ENCODE measurements at places on chromosomes 2 and 18.

- DNase-seq: no peak
Measured at GRCh38 chr2:8238521-8239230, 443.2 kb upstream of the ID2 start.

DNA sequence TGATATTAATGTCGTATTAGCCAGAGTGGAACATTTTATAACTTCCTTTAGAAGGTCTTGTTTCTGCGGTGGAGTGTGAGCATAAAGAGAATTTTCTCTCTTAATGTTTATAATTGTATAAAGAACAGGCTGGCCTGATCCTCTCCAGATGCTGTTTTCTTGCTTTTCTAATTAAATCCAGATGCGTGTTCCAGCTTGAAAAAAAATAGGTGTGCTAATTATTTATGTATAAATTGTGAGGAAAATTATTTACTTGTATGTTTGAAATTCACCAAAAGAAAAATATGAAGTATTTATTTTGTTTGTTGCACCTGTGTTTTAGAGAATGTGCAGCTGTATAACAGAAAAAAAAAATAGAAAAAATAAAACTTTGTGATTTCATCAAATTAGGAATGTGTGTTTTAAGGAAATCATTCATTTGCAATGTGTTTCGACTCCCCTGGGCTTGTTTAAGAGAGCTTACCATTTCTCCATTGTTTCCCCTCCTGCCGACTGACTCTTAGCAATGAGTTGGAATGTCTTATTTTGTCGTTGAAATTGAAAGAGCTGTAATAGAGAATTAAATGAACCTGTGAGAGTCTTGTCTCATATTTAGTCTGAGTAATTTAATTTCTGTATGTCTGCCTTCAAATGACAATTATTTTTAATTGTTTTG is 220.1 kb upstream of the NXPH2 start:
- no peak for DNase-seq

DNA sequence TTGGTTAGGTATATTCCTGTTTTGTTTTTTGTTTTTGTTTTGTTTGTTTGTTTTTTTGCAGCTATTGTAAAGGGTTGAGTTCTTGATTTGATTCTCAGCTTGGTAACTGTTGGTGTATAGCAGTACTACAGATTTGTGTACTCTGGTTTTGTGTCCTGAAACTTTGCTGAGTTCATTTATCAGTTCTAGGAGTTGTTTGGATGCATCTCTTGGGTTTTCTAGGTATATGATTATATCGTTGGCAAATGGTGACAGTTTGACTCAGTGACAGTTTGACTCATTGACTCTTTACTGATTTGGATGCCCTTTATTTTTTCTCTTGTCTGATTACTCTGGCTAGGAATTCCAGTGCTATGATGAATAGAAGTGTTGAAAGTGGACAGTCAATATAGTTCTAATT is 53.7 kb downstream of the APLF start:
- DNase-seq: no peak

DNA sequence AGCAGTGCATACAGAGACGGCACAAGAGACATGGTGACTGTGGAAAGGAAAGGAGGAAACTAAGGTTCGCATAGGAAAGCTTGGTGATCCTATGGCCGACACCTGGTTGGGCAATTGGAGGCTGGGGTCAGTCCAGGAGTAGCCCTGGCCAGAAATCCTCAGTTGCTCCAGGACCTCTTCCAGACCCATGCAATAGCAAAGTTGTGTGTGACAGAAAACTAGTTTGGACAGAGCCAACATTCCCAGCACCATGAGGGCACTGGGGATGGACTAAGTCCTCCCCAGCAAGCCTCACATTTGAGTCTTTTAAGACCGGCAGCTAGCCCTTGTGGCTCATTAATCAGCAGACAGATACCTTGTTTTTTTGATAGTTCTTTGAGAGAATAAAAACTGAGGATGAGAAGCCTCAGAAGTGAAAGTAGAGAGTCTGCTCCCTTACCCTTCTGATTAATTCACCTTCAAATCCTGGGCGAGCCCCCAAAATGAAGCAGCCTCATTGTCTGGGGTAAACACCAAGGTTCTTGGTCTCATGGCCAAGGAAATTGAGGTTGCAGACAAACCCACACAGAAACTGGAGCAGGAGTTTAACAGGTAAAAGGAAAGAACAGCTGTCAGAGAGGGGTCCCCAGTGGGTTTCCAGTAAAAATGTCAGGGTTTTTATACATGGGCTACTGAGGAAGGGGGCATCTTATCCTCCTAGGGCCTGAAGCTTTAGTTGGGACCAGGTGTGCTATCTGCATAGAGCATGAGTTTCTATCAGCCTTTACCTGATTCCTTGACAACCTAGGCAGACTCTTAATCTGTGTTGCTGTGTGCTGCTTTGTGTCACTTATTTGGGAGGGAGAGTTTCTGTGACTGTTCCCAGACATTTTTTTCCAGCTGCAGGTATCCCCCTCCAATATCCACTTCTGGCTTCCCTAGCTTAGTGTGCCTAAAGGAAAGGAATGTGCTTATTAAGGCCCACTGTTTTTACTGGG is 39.1 kb downstream of the STK17B start:
- DNase-seq: no peak

DNA sequence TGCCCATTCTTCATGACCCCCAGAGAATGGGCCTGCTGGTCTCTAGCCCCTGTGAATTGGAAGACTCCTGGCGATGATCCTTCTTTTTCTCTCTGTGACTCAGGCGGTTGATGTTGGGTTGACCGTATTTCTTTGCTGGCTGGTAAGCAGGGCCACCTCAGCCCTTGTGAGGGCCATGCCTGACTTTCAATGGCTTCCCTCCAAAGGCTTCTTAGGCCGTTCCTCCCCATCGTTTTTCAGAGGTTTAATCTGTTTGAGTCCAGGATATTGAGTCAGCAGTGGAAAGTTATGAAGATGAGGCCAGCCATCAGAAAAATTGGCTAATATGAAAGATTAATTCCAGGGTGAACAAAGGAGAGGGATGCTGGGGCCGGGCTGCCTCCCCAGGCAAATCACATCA is 13.6 kb downstream of the HPCAL1 start:
- no peak for DNase-seq

DNA sequence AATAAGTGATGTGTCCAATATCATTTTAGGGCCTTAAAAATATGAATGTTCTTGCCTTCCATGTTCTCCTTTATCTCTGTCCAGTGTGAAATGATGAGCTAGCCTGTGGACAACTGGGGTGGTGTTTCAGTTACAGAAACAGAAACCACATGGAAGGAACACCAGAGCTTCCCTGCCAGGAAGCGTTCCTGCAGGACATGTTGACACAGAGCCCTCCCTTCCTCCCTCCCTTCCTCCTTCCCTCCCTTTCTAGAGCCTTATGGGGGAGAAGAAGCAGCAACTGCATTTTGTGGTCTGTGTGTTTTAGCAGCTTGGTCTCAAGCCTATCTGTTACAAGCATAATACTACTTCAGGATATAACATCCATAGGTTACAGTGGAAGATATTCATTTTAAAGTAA is 539.7 kb upstream of the NETO1 start:
- no peak for DNase-seq

DNA sequence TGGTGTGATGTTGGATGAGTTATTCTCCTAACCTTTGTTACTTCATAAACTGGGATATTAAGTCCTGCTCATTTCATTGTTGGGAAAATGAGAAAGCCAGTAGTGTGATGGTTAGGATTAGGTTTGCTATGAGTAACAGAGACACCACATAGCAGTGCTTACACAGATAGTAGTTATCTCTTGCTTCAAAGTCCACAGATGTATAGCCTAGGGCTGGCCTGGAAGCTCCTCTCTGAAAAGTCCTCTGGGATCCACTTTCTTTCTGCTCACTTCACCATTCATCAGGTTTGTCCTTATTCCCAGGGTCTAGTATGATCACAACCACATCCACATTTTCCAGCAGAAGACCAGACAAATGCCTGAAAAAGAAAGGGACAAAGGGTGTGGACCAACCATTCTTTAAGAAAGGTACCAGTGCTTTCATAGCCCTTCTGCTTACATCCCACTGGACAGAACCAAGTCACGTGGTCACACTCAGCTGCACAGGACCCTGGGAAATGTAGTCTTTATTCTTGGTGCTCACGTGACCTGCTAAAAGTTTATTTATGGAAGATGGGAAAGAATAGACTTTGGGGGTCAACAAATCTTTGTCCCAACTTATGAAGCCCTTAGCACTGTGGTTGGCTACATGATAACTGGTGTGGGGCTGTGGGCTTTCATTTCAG is 108.9 kb downstream of the INSIG2 start:
- no peak for DNase-seq

- no peak for DNase-seq
Measured at GRCh38 chr18:48950536-48951447, at the start of gene SMAD7. Gene SMAD7, minus strand, starts transcription at chr18:48950965. Its CDS starts 541 bp downstream, at chr18:48950424.

- DNase-seq: no peak
Measured at GRCh38 chr2:64779117-64779690, 125.5 kb upstream of the SERTAD2 start.

DNA sequence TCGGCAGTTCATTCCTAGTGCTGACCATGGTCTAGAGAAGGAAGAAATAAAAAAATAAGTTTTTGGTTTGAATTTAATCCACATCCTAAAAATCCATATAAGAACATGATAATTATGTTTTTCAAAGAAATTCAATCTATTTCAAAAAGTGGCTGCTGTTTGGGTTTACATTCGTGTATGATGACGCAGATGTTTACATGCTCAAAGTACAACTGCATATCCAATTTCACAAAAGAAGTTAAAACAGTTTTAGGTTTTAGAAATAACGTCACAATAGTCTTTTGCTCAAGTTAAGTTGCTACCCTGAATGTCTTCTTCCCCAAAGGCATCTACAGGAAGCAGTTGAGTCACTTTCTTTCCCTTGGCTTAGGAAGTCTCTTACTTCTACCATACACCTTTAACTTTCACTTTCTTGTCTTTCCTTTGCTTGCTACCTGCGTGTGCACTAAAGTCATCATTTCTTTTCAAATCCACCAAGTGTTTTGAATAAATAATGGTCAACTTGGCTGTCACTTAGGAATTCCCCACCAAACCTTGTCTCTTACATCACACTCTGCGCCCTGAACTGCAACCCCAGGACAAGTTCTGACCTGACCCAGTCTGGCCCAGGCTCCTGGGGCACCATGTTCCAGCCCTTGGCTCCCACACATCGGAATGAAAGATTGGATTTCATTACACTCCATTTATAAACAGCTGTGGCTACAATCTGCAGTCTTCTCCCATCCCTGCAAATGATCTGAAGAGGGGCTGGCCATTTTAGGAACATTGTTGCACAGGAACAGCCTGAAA is 28.4 kb downstream of the FAM237A start:
- DNase-seq: no peak

DNA sequence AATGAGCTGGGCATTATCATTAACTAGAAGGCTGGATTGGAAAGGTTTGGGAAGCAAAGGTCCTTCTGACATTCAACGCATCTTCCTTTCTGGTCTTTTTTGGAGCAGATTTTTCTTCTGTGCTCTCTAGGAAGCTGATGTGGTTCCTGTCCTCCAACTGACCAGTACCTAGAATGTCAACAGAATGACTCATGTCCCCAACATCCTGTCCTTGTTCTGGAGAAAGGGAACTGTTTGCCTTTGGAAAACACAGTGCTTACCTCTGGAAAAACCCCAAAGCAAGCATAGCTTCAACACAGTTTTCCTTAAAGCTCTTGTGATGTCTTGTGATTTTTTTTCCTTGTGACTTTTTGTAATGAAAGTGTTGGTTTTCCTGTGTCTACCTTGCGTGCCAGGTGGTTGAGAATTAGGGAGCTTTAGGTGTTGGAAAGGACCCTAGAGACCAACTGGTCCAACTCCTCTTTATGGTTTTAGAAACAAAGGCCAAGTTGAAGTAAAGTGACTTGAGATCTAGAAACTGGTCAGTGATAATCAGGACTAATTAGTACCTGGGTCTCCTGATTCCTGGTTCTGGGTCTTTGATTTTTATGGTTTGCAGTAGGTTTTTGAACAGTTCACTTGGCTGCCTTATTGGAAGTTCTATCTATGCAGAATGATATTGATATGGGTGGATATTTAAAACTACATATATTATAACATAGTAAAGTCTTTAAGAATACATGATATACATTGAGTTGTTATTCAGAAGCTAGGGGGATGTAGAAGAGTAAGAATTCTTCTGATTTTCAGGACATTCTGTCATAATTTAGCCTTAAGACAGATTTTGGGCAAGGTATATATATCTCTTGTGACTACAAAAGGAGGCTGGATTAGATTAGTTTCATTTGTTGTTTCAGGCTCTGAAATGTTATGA is 70.5 kb downstream of the FMNL2 start:
- no peak for DNase-seq

DNA sequence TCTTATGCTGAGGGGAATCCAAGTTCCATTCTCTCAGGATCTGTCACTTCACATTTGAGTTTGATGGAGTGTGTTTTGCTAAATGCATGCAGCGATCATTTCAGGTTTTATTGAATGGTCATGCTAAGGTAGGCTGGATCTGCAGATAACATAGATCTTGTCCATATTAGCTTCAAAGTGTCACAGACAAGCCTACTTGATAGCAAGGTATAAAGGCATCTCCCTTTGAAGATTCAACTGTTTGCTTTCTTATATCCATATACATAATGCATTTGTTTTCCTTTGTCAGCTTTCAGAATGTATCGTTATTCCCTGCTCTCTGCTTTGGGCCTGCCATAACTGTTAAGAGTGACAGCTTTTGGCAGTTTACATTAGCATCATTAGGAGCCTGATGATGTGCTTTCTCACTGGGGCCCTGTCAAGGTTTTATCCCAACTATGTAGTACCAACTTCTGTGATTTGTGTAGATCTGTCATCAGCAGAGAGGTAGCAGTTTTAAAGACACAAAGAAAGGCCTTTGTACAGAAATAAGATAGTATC is 604.3 kb upstream of the CDH7 start:
- DNase-seq: no peak

- DNase-seq: no peak
Measured at GRCh38 chr18:14976736-14977430, 228.9 kb downstream of the ANKRD30B start.

GRCh38 chr2:43160778-43161177 is 65.6 kb downstream of the ZFP36L2 start:
- no peak for DNase-seq

- no peak for DNase-seq
Measured at GRCh38 chr2:131148426-131148825, 43.3 kb downstream of the PLEKHB2 start.

DNA sequence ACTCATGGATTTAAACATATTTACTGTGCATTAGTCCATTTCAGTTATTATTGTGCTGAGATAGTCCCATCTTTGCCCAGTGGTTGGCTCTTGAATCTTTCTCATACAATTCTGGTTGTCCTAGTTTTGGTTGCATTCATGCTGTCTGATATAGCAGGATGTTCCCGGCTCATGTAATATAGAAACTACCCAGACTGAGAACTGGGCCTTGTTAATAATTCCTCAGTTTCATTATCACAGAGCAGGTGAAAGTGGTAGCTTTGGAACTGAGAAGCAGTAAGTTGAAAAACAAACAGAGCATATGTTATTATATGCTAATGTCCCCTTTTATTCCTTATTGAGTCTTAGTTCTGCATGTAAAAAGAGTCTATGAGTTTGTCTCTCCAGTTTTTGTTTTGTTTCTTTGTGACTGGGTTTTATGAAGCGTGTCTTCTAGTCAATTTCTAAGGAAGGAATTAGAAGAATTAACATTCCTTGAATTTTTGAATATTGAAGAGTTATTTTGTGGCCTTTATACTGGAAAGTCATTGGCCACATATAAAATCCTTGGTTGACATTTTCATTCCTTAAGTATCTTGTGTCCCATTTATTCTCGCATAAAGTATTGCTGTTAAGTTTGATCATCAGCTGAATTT is 43.3 kb downstream of the EIF5B start:
- DNase-seq: no peak
